ENCODE measurements at places on chromosomes 11 and 22. TPM values are rescaled to one million over a fixed set of nuclear protein-coding genes. Genes with fewer than 3 reads are reported as not detected.

Gene OR2AG2
- under 0.01 TPM for total RNA-seq

Gene PISD
- total RNA-seq: 40.6 TPM

Gene DERL3
- total RNA-seq: 1.5 TPM

Gene KDELR3
- 98.7 TPM for total RNA-seq

Gene PKDREJ
- not detected for total RNA-seq

Gene KRTAP5-8
- not detected for total RNA-seq

Gene CARD18
- total RNA-seq: not detected

Gene TREH
- total RNA-seq: not detected

Gene POGLUT3
- 33.0 TPM for total RNA-seq

Gene ASCL3
- total RNA-seq: not detected

Gene TSPAN32
- 0.45 TPM for total RNA-seq

Gene SNX32
- total RNA-seq: 0.67 TPM

Gene SHISAL1
- total RNA-seq: 0.15 TPM

Gene NFAM1
- not detected for total RNA-seq

Gene MRGPRE
- not detected for total RNA-seq

Gene GVQW3
- total RNA-seq: 0.45 TPM

Gene P2RY2
- 0.17 TPM for total RNA-seq

Data from bronchus fibroblast of lung (primary cell).